D721Med (cell line): ENCODE measurements at places on chromosomes 4 and X.

GRCh38 chrX:85243761-85244449, at the start of the genes SATL1 and ZNF711:
Gene SATL1 (minus strand): TSS chrX:85243779. CDS start chrX:85108968, 134,811 bp downstream.
Gene ZNF711 (plus strand): TSS chrX:85243991. CDS start chrX:85247573, 3,582 bp downstream.
- DNase-seq: peak; percentile 13

- DNase-seq: no peak
Measured at GRCh38 chr4:109075621-109076020, 226.8 kb downstream of the COL25A1 start.

DNA sequence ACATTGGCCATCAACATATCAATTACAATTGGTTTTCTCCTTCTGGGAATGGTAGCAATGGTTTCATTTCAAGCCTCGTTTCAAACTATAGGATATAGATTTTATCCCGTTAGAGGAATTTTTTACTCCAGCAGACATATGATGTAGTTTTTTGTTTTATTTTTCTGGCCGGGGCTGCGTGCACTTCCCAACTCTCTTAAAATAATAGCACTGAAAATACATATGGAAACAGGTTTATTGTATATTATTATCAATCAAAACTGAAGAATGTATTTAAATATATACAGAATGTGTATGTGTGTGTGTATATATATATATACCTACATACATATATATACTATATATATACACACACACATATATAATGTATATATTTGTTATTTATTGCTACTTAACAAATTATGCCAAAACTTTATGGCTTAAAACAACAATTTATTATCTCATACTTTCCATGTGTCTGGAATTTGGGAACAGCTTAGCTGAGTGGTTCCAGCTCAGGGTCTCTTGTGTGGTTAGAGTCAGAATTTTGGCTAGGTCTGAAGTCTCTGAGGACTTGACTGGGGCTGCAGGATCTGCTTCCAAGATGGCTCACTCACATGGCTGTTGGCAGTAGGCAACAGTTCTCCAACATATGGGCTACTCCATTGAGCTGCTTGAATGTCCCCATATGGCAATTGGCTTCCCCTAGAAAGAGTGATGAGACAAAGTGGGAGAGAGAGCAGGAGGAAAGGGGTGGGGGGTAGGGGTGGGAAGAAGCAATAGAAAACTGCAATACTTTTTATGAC, 314.1 kb downstream of the PPP1R2C start:
- no peak for DNase-seq

DNA sequence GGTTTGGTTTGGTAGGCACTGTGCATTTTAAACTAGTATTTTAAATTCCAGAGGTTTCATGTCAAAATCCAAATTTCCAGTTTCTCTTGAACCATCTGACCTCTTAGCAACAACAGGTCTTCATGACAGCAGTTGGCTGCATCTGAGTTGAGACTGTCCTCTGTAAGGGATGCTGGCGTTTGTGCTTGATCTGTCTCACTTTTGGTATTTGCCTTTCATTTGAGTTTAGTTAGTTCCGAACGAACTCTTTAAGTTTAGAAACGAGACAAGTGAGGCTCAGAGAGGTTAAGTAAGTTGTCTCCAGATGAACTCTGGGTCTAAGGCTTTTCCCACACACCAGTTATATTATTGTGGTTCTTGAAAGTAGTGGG, 29.1 kb downstream of the SPARCL1 start:
- DNase-seq: no peak

GRCh38 chrX:96436105-96436504, 248.5 kb upstream of the DIAPH2 start:
- DNase-seq: no peak

- DNase-seq: no peak
Measured at GRCh38 chr4:84647312-84647884, 64.5 kb downstream of the CDS1 start.

DNA sequence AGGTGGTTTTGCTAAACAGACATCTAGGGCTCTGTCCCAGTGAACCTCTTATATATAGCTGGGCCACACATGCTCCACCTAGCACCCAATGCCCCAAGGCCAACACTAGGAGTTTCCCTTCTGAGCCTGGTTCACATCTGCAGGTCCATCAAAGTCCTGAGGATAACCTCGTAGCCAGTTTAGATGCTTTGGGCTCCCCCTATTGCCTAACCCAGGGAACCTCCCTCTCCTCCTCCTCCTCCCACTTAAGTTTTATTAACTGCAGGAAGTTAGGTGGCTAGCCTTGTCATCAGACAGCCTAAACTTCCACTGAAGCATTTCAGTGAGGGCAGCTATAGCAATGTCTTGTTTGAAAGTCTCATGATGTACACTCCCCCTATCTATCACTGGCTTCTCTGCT, 88.0 kb downstream of the GUCY2F start:
- no peak for DNase-seq

- no peak for DNase-seq
Measured at GRCh38 chr4:2788532-2789103, 4.3 kb upstream of the SH3BP2 start.

DNA sequence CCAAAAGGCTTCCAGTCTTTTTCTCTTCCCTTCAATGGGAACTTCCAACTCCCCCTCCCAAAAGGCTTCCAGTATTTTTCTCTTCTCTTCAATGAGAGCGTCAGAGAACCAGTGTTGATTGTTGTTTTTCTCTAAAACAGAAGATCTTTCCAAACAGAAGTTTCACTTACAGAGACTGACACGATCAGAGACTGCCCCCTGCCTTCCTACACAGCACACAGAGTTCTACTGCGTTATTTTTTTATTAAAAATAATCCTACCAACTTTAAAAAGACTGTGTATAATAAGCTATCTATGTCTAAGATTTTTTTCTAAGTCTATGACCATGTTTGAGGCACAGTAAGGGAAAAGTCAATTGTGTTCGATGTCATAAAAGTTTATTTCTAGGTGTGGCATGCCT, 3.5 kb upstream of the HTR2C start:
- DNase-seq: no peak
